ENCODE measurements at places on chromosomes 6 and 20. TPM values are rescaled to one million over a fixed set of nuclear protein-coding genes. Genes with fewer than 3 reads are reported as not detected.

The UNC5CL gene
- total RNA-seq: not detected

The PERP gene
- 6.6 TPM for total RNA-seq

The SLC22A2 gene
- total RNA-seq: not detected

The MYLK2 gene
- total RNA-seq: not detected

The PAX1 gene
- not detected for total RNA-seq

The IMPG1 gene
- total RNA-seq: not detected

The TSBP1 gene
- not detected for total RNA-seq

The TBC1D32 gene
- 10.7 TPM for total RNA-seq

The SLC35B3 gene
- 17.3 TPM for total RNA-seq

The CHRNA4 gene
- total RNA-seq: 0.05 TPM

The MCM8 gene
- total RNA-seq: 1.2 TPM

The VARS2 gene
- total RNA-seq: 16.4 TPM

The FOXQ1 gene
- total RNA-seq: not detected

The BPIFB2 gene
- total RNA-seq: not detected

The SLC16A10 gene
- not detected for total RNA-seq

The PRRT1 gene
- total RNA-seq: 1.8 TPM

The CRISP2 gene
- not detected for total RNA-seq

The SNTA1 gene
- total RNA-seq: 13.8 TPM

The GABRR1 gene
- total RNA-seq: not detected

The KIAA0408 gene
- 4.6 TPM for total RNA-seq

The BPHL gene
- total RNA-seq: 12.0 TPM

The TDRD6 gene
- total RNA-seq: not detected

The RIMS1 gene
- not detected for total RNA-seq

The KCNQ5 gene
- total RNA-seq: 0.24 TPM

The SSTR4 gene
- not detected for total RNA-seq

The LPIN3 gene
- 10.0 TPM for total RNA-seq

The NSFL1C gene
- total RNA-seq: 27.3 TPM

The PRKN gene
- total RNA-seq: 8.4 TPM

The KCNB1 gene
- total RNA-seq: 0.94 TPM

The C6orf15 gene
- total RNA-seq: 0.49 TPM

The LY86 gene
- not detected for total RNA-seq

The FKBP1C gene
- total RNA-seq: 0.39 TPM

The CARMIL1 gene
- 20.6 TPM for total RNA-seq

The APOM gene
- 2.0 TPM for total RNA-seq

The CSTF1 gene
- total RNA-seq: 26.4 TPM

The GHRH gene
- not detected for total RNA-seq

The MEP1A gene
- not detected for total RNA-seq

The VEGFA gene
- total RNA-seq: 68.8 TPM

The PRRC2A gene
- total RNA-seq: 73.3 TPM

The GINM1 gene
- total RNA-seq: 78.5 TPM

The PDE10A gene
- 10.1 TPM for total RNA-seq

The TMEM74B gene
- not detected for total RNA-seq

The HLA-DRB5 gene
- total RNA-seq: not detected

The SALL4 gene
- total RNA-seq: not detected

The CD40 gene
- total RNA-seq: 13.5 TPM

The EYS gene
- not detected for total RNA-seq

The GFRAL gene
- total RNA-seq: not detected

The ABHD12 gene
- 24.9 TPM for total RNA-seq

The PACSIN1 gene
- not detected for total RNA-seq

The C6orf132 gene
- total RNA-seq: 0.54 TPM

Measured in cardiac ventricle fibroblast (primary cell).